ENCODE measurements at places on chromosomes 3 and 15.
A peak's percentile ranks its signal among the peaks of the same experiment; 100 is the strongest.

DNA sequence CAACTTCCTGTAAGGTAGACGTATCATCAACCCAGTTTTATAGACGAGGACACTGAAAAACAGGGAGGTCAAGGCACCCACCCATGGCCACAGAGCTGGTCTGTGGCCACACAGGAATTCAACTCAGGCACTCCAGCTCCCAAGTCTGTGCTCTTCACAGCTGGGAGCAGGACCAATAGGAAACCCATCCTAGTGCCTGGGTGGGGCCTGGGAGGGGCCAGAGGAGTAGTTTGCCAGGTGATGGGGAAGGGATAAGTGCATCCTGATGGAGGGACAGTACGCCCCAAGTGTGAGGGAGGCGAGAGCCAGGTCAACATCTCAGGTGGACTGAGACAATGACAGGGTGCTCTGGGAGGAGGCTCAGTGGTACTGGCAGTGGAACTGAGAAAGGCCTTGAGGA, 22.0 kb downstream of the KIF9 start:
- H3K4me1 ChIP-seq = peaks cover 16% of the 10 kb centered on the region
- no peaks in the 10 kb centered on the region for H3K36me3 ChIP-seq
- peaks cover 17% of the 10 kb centered on the region for H3K27me3 ChIP-seq
- DNase-seq = no peak
- H3K27ac ChIP-seq = no peak overlapping the region
- H3K4me3 ChIP-seq = no peak overlapping the region

GRCh38 chr3:82462977-82463376, 701.5 kb upstream of the GBE1 start:
- H3K27me3 ChIP-seq = peaks cover 2% of the 10 kb centered on the region
- H3K4me3 ChIP-seq = no peak overlapping the region
- H3K36me3 ChIP-seq = no peaks in the 10 kb centered on the region
- DNase-seq = no peak

- H3K27ac ChIP-seq = no peak overlapping the region
- no peak for DNase-seq
- no peak overlapping the region for H3K4me3 ChIP-seq
- peaks cover 38% of the 10 kb centered on the region for H3K27me3 ChIP-seq
- H3K36me3 ChIP-seq = no peaks in the 10 kb centered on the region
Observed at GRCh38 chr3:14283813-14284438, 105.3 kb downstream of the LSM3 start.

- no peaks in the 10 kb centered on the region for H3K36me3 ChIP-seq
- H3K27me3 ChIP-seq = peaks cover 37% of the 10 kb centered on the region
- H3K4me1 ChIP-seq = no peaks in the 10 kb centered on the region
- no peak for DNase-seq
Observed at GRCh38 chr15:64774629-64775493, 528 bp downstream of the RBPMS2 start.

GRCh38 chr3:72999951-73000350, 3.3 kb downstream of the PPP4R2 start:
- peaks cover 44% of the 10 kb centered on the region for H3K36me3 ChIP-seq
- H3K27me3 ChIP-seq = no peaks in the 10 kb centered on the region
- peak overlapping the region; percentile 52 for H3K27ac ChIP-seq
- no peak for DNase-seq
- peak overlapping the region; percentile 89 for H3K4me3 ChIP-seq

DNA sequence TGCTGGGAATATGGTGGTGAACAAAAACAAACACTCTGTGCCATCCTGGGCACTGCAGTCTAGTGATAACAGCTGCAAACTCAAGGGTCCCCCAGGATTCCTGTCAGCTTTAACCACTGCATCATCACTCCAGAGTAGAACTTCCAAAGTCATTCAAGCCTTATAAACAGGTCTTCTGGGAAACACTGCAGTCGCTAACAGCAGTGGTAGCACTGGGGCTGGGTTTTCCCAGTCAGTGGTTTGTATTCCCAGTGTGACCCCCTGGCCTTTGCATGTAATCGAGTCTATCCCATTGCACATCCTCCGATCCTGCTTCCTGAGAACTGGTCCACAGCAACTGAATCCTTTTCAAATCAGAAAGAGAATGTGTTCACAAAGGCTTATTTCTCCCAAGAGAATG, 623.5 kb downstream of the EDEM1 start:
- no peak overlapping the region for H3K27ac ChIP-seq
- DNase-seq = no peak
- H3K4me1 ChIP-seq = no peaks in the 10 kb centered on the region
- no peak overlapping the region for H3K4me3 ChIP-seq
- H3K36me3 ChIP-seq = no peaks in the 10 kb centered on the region

DNA sequence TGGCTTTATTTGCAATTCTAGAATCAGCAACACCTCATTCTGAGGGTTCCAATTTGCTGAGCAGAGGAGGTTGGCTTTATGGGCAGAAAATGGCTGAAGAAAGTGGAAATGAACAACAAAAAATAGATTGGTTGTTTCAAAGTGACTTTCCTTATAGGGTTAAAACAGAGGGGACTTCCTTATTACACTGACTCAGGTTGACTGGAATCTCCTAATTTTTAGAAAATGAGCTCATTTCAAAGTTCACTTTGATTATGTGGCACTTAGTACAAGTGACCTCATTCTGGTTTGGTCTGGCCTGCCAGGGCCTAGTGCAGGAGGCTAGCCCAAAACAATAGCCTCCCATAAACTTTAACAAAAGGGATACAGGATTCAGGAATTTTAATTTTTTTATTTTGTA, 41.4 kb downstream of the NFKBIZ start:
- H3K4me1 ChIP-seq = peaks cover 27% of the 10 kb centered on the region
- peak overlapping the region; percentile 34 for H3K27ac ChIP-seq
- DNase-seq = peak; percentile 80
- peaks cover 16% of the 10 kb centered on the region for H3K36me3 ChIP-seq
- no peak overlapping the region for H3K4me3 ChIP-seq
- no peaks in the 10 kb centered on the region for H3K27me3 ChIP-seq

GRCh38 chr3:158520433-158520832, 50.6 kb upstream of the MLF1 start:
- no peak overlapping the region for H3K27ac ChIP-seq
- H3K27me3 ChIP-seq = no peaks in the 10 kb centered on the region
- no peak overlapping the region for H3K4me3 ChIP-seq
- H3K4me1 ChIP-seq = peaks cover 30% of the 10 kb centered on the region
- no peak for DNase-seq
- H3K36me3 ChIP-seq = no peaks in the 10 kb centered on the region

DNA sequence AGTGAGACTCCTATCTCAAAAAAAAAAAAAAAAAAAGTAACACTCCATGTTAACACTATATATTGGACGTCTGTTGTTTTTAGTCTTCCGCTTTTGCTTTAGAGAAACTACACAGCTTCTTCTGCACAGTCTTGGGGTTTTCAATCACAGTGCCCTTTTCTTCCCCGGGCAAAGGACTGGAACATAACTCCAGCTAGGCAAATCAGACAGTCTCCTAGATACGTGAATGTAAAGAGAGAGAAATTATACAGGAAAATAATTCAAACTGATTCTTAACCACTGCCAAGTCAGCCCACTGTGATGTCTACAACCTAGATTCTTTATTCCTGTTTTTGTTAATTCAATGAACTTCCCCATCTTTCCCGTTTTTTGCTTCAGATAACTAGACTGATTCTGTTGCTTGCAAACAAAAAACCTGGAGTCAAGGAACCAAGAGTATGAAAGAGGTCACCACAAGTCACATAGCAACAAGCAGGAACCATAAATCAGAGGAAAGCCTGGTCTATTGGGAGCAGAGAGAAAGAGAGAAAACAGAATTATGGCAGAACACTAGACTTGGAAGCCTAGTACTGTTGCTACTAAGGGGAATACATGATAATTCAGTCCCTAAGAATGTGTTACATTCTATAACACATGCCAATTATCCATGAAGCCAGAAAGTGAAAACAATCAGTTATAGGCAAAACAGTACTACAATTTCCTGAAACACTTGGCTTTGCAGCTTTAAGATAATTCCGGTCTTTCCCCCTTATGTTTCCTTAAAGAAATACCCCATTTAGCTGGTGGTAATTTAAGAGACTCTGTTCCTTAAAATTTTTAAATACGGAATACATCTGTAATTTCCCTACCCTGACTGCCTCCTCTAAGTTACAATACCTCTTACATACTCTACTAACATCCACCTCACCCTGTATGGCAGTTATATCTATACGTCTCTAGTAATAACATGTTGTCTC, 63.1 kb downstream of the TBL1XR1 start:
- H3K36me3 ChIP-seq = peaks cover 19% of the 10 kb centered on the region
- H3K27ac ChIP-seq = peak overlapping the region; percentile 11
- DNase-seq = no peak
- H3K27me3 ChIP-seq = no peaks in the 10 kb centered on the region

DNA sequence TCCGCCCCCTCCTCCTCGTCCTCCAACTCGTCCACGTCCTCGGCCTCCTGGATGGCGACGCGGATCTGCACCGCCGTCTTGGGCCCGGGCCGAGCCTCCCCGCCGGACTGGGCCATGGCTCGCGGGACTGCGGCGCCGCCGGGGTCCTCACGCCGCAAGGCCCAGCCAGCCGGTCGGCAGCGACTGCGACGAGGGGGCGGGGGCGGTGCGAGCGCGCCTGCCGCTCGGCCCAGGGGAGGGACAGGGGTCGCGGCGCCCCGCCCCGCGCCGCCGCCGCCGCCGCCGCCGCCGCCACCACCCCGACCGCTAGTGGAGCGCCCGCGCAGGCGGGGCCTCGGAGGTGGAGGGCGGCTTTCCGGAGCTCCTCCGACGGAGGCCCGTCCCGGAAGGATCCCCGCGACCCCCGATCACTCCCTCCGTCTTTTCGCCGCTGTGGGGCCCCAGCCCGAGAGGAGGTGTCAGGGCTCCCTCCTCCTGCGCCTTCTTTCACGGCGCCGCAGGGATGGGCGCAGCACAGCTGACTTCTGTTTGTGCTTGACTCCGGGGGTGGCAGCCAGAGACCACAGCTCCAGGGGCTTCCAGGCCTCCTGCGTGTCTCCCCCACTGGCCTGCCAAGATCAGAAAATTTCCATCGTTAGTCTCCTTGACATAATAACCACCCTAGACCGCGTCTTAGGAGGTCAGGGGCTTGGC, at the start of gene LARP6:
Gene LARP6 (minus strand): TSS at position 185 of the 693 bp plus-strand sequence. CDS start 69 bp downstream, at position 116.
- H3K27ac ChIP-seq = peak within 1 kb of the TSS; percentile 98
- DNase-seq = no peak
- H3K36me3 ChIP-seq = peaks cover 24% of the 10 kb centered on the region
- H3K27me3 ChIP-seq = no peaks in the 10 kb centered on the region

DNA sequence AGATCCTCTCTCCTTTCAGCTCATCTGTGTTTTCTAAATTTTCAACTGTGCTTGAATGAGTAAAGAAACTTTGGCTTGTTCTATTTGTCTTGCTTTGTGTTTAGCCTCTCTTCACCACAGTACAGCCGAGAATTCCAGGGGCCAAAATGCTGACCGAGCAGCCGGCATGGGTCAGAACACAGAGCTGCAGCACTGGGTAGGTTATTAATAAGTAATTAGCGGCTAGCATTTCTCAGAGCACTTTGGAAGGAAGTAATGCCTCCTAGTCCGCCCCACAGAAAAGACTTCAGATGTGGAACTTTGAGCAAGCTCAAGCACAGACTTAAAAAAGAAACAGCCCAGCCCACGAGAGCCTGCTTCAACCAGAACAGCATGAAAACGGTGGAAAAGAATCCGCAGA, 343.9 kb downstream of the ARRDC4 start:
- no peak overlapping the region for H3K4me3 ChIP-seq
- peaks cover 22% of the 10 kb centered on the region for H3K27me3 ChIP-seq
- H3K4me1 ChIP-seq = no peaks in the 10 kb centered on the region
- no peak for DNase-seq
- H3K36me3 ChIP-seq = no peaks in the 10 kb centered on the region

- H3K27me3 ChIP-seq = peaks cover 2% of the 10 kb centered on the region
- no peaks in the 10 kb centered on the region for H3K36me3 ChIP-seq
- H3K4me3 ChIP-seq = no peak overlapping the region
- H3K4me1 ChIP-seq = no peaks in the 10 kb centered on the region
- no peak overlapping the region for H3K27ac ChIP-seq
Observed at GRCh38 chr3:54777141-54777540, 150.7 kb downstream of the LRTM1 start.

GRCh38 chr15:41972253-41973242, at the start of gene EHD4:
EHD4 (minus strand) TSS chr15:41972557; CDS start chr15:41972494, 63 bp downstream.
- peak; percentile 99 for DNase-seq
- H3K27ac ChIP-seq = peak within 1 kb of the TSS; percentile 87
- no peaks in the 10 kb centered on the region for H3K36me3 ChIP-seq
- peaks cover 10% of the 10 kb centered on the region for H3K27me3 ChIP-seq
- H3K4me1 ChIP-seq = peaks cover 37% of the 10 kb centered on the region
- peak within 1 kb of the TSS; percentile 90 for H3K4me3 ChIP-seq

DNA sequence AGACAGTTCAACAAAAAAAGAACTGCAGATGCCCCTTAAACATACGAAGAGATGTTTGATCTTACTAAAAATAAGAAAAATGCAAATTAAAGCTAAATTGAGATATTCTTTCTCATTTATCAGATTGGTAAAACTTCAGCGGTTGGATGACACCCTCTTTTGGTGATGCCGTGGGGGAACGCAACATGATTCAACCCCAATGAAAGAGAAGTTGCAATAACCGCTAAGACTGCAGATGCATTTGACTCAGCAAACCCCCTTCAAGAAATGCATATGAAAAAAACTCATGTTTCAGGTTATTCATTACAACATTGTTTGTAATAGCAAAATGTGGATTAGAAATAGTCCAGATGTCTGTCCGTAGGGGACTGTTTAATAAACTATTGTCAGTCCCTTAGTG, 3.6 kb downstream of the KLHL6 start:
- no peaks in the 10 kb centered on the region for H3K36me3 ChIP-seq
- peaks cover 25% of the 10 kb centered on the region for H3K4me1 ChIP-seq
- no peak for DNase-seq
- no peak overlapping the region for H3K27ac ChIP-seq

GRCh38 chr15:82043796-82044372, 1.9 kb downstream of the MEX3B start:
- peak overlapping the region; percentile 97 for H3K4me3 ChIP-seq
- peak overlapping the region; percentile 82 for H3K27ac ChIP-seq
- H3K36me3 ChIP-seq = 0 out of 2 replicates have a peak, but pooled peaks cover 4% of the 10 kb centered on the region
- DNase-seq = peak; percentile 6
- peaks cover 16% of the 10 kb centered on the region for H3K4me1 ChIP-seq

DNA sequence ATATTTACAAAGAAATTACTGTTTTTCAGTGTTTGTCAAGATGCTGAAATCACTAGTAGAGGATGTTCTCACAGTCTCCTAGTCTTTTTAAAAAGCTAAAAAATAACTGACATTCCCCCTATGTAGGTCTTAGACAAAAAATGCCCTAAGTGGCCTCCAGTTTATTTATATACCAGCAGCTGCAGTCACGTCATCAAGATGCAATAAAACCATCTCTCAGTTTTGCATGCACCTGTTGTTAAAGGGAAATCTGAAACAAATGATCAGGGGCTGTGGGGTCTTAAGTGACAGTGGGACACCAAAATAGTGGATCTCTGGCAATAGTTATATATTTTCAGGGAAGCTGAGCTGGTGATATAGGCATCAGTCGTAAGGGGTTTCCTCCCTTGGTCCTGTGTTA, 146.5 kb upstream of the ARPP21 start:
- H3K27me3 ChIP-seq = no peaks in the 10 kb centered on the region
- DNase-seq = no peak
- no peak overlapping the region for H3K4me3 ChIP-seq
- no peaks in the 10 kb centered on the region for H3K36me3 ChIP-seq
- H3K27ac ChIP-seq = no peak overlapping the region
- H3K4me1 ChIP-seq = no peaks in the 10 kb centered on the region

GRCh38 chr3:113897373-113897777, 50.4 kb upstream of the ZDHHC23 start:
- DNase-seq = no peak
- H3K4me3 ChIP-seq = peak overlapping the region; percentile 44
- peaks cover 23% of the 10 kb centered on the region for H3K4me1 ChIP-seq
- peak overlapping the region; percentile 12 for H3K27ac ChIP-seq
- no peaks in the 10 kb centered on the region for H3K36me3 ChIP-seq
- no peaks in the 10 kb centered on the region for H3K27me3 ChIP-seq
